CD4-positive, alpha-beta T cell (primary cell): ENCODE measurements at places on chromosomes 7 and 10. TPM values are rescaled to one million over a fixed set of nuclear protein-coding genes. Genes with fewer than 3 reads are reported as not detected.

DNA sequence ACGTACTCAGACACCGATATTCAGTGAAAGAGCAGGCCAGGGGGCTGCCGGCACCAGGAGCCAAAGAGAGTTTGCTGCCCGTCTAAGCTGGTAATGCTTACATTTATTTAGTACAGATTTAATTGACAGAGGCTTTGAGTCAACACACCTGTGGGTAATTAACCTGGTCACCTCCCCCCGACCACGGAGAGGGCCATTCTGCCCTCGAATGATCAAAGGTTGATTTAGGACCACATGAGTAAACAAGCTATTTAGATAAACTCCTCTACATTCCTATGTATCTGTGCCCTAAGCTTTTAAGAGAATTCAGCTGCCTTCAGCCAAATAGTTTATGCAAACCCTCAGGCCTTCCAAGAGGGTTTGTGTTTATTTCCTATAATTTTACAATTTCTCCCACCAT is 164.8 kb downstream of the IPMK start:
- no peak for DNase-seq

DNA sequence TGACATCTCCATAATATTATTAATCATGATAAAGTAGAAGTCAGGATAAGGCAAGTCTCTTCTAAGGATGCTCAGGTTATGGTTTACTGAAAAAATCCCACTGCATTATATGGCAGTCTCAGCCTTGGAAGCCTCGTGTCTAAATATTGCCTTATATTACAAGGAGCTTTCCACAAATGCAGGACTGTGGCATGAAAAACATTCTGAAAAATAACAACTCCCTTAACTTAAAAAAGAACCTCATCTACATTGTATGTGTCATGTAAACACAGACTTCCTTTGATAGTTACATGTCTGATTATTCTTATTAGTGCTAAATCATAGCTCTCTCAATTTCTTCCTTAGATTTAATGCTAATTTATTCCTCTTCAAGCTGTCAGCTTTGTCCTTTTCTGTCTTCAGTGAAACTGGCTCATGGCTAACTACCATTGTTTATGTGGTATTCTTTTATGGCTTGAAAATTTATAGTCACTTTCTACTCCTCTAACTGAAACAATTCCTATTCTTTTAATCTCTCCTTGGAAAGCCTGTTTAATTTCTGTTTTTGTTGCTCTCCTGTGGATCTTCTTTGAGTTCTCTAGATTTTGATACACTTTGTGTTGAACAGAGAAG is 156.1 kb downstream of the KIF20B start:
- no peak for DNase-seq

- DNase-seq: no peak
Measured at GRCh38 chr10:90205340-90205739, 503.9 kb downstream of the KIF20B start.

- DNase-seq: no peak
Measured at GRCh38 chr10:6678956-6679355, 98.9 kb upstream of the PRKCQ start.

DNA sequence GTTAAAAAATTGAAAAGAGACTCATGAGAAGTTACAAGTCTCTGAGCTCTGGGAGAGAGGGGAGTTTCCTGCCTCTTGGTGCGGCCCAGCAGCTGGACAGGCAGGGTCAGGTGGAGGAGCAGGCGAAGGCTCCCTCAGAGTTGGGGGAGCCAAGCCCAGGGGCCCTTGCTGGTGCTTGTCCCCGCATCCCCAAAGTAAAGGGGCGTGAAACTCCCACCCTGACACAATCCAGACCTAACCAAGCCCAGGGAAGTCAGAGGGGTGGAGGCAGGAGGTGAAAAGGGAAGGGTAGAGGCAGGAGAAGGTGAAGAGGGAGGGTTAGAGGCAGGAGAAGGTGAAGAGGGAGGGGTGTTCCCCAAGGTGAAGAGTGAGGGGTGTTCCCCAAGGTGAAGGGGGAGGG is 322.8 kb downstream of the GLRX3 start:
- no peak for DNase-seq

GRCh38 chr10:113528876-113529275 is 24.0 kb upstream of the HABP2 start:
- no peak for DNase-seq

DNA sequence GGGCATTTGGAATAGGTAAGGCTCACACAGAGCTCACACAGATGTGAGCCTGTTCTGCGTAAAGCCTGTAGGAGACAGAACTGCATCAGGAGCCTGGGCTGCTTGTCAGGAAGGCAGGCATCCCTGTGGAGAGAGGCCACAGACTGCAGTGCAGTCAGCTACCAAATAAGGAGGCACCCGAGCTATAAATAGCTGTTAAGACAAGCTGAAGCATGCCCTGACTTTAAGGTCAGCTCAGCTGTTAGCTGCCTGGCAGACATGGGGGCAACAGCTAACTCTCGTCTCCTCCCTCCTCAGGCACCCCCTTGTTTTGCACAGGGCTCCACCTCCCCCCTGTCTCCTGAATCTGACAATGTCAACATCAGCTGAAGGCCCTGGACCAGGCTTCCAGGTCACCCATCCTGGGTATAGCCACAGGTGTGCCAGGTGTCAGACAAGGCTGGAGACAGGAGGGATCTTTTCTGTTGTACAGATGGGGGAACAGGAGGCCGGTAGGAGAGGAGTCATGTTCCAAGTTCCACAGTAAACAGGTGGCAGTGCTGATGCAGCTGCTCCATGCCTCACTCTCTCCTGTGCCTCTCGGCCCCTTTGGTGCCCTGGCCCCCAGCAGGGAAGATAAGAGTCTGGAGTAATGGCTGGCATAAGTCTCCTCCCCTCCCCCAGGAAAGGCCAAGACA is 27.6 kb upstream of the MKRN1 start:
- DNase-seq: no peak

The LLCFC1 gene
- total RNA-seq: not detected

DNA sequence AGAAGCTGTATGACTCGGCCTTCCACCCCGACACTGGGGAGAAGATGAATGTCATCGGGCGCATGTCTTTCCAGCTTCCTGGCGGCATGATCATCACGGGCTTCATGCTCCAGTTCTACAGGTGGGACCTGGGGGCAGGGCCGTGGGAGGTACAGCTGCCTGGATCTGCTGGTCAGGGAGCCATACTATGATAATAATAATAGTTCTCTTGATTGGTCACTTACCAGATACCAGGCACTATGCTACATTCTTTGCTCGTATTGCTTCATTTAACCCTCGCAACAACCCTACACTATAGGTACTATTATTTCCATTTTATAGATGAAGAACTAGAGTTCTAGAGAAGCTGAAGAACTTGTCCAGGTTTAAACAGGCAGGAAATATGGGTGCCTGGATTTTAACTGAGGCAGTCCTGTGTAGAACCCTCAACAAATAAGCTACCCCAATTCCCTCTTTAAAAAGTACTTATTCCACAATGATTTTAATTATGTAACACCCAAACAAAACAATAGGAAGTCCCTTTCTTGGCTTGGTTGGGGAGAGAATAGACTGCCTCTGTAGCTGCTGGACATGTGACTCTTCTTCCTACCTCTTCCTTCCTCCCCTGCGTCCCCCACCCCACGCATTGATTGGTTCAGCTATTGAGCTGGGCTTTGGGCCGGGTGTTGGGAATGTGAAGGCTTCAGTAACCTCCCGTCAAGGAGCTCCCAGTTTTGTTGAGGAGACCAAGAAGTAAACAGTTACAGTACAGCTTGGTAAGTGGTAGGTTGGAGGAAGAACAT is 12.8 kb downstream of the SFXN2 start:
- no peak for DNase-seq

The CPEB3 gene
- 1.3 TPM for total RNA-seq

The DRGX gene
- total RNA-seq: not detected

The LIPF gene
- total RNA-seq: not detected

The CUL1 gene
- 31.0 TPM for total RNA-seq

The PAPSS2 gene
- total RNA-seq: not detected

The IQCE gene
- 5.6 TPM for total RNA-seq

The AOAH gene
- total RNA-seq: 27.5 TPM

GRCh38 chr7:142279601-142280000 is 21.7 kb upstream of the PRSS58 start:
- no peak for DNase-seq

The SNCG gene
- total RNA-seq: not detected

- no peak for DNase-seq
Measured at GRCh38 chr10:17443707-17444387, 10.5 kb downstream of the ST8SIA6 start.

GRCh38 chr7:136523571-136523970 is 344.9 kb upstream of the CHRM2 start:
- DNase-seq: no peak

- DNase-seq: peak; percentile 17
Measured at GRCh38 chr7:158028290-158028941, 559.2 kb downstream of the PTPRN2 start.

The ZNF679 gene
- total RNA-seq: not detected

The PON1 gene
- not detected for total RNA-seq

DNA sequence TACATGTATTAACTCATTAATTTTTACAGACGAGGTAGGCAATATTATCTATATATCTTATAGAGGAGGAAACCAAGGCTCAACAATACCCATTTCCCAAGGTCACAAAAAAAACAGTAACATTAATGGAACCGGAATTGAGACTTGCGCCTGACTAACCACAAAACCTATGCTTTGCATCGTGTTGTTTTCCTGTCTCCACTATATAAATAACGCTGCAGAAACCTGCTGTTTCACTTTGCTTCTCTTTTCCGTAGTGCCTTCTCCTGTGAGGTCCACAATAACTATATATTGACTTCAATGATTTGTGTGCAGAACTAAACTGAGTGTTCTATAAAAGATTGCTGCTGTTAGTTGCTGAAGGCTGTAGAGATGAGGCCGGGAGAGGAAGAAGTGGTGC is 97.7 kb upstream of the RPA3 start:
- DNase-seq: peak; percentile 33

The BAZ1B gene
- 35.5 TPM for total RNA-seq

GRCh38 chr10:33228426-33228825 is 106.0 kb downstream of the NRP1 start:
- DNase-seq: no peak

The TAS2R41 gene
- 0.73 TPM for total RNA-seq

GRCh38 chr10:67804395-67804678 is 33.7 kb downstream of the DNAJC12 start:
- DNase-seq: no peak

DNA sequence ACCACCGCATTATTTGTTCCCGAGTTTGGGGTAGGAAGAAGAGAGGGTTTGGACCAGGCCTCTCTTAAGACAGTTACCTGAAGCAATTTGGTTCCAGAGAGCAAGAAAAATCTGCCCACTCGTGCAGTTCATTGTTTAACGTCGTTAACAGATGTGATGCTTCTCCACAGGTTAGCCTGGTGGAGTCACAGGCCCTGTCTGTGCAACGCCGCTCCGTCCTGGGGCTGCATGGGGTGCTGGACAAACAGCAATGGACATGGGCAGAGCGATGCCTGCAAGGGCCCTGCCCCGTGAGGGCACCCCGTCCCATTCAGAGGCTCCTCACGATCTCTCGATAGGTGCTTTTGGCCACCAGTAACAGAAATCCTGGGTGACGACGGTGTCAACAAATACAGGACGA is 9.7 kb downstream of the FOXL3 start:
- DNase-seq: no peak

- DNase-seq: no peak
Measured at GRCh38 chr7:121294448-121294992, 34.3 kb upstream of the WNT16 start.

GRCh38 chr10:3624367-3624766 is 160.6 kb downstream of the KLF6 start:
- no peak for DNase-seq

The NPC1L1 gene
- total RNA-seq: 0.08 TPM

The TET1 gene
- total RNA-seq: 1.5 TPM

The HECW1 gene
- total RNA-seq: not detected

GRCh38 chr7:149466364-149466763 is 5.5 kb upstream of the ZNF777 start:
- no peak for DNase-seq

GRCh38 chr10:43188702-43189101 is 50.5 kb downstream of the CSGALNACT2 start:
- DNase-seq: no peak

- no peak for DNase-seq
Measured at GRCh38 chr10:1654811-1655356, 82.4 kb downstream of the ADARB2 start.

The ACSM6 gene
- total RNA-seq: not detected

- no peak for DNase-seq
Measured at GRCh38 chr7:28069807-28070206, 110.8 kb downstream of the JAZF1 start.

DNA sequence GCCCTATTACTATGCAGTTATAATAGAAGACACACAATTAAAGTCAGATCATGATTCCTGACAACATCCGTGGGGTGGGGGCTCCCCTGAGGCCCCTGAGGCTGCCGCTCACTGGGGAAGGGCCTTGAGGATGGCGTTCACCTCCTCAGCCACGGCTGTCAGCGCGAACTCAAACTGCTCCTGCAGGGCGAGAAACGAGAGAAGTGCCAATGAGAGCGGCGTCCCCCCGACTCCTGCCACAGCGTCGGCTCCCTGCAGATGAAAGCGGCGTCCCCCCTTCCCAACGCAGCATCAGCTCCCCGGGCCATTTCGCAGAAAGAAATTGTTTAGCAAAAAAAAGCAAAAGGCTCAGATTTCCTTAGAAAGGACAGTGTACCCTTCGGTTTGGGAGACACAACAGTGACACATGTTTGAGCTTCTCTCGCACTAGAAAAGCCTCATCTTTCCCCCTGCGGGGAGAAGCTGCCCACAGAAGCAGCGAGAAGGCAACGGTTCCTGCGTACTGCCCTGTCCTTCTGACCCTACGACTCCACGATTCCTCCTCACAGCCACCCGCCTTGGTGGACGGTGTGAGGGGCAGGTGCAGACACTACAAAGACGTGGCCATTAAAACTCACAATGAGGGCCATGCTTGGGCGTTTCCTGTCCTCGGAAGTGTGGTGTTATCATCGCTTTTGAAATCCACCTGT is 203.9 kb downstream of the DNAJB6 start:
- DNase-seq: no peak

The ELFN1 gene
- not detected for total RNA-seq

DNA sequence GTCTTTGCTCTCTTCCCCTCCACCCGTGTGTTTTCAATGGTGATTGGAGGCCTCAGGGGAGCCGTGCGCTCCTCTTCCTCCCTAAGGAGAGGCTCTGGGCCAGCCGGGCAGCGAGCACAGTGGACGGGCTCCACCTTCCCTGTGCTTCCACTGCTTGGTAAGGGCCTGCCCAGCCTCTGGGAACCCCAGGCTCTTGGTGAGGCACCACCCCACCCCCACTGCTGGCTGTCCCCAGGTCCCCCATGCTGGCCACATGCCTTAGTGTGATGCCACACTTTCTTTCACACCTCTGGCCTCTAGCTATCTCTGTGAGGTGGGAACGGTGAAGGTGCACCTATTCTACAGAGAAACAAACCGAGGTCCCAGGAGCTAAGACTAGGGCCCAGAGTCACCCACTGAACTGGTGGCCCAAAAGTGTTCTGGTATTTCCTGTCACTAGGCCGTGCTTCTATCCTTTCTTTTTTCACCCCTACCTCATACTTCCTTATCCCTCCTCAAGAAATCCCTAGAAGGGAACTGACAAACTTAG is 53.3 kb downstream of the UNC5B start:
- no peak for DNase-seq

The C10orf90 gene
- total RNA-seq: not detected

- no peak for DNase-seq
Measured at GRCh38 chr7:50775231-50775630, 7.5 kb downstream of the GRB10 start.
